Right lung (tissue), 10 donors: ENCODE measurements at places on chromosomes 7 and 10. TPM values are rescaled to one million over a fixed set of nuclear protein-coding genes. Genes with fewer than 3 reads are reported as not detected.

DNA sequence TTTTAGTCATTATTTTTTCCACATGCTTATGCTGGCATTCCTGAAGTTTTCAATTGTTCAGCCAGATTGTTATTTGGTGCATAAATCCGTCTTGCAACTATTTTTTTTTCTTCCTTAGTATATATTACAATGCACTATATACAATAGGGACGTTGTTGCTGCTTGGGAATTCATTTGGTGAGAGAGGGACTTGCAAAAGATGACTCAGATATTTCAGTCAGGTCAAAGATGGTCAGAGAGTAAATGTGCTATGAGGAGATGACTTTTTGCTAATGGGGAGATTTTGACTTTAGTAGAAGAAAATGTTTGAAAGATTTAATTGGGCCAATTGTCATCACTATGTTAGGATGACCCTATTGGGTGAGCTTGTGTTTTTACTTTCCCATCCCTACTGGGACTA is 348.4 kb upstream of the MTPN start:
- DNase-seq: no peak

DNA sequence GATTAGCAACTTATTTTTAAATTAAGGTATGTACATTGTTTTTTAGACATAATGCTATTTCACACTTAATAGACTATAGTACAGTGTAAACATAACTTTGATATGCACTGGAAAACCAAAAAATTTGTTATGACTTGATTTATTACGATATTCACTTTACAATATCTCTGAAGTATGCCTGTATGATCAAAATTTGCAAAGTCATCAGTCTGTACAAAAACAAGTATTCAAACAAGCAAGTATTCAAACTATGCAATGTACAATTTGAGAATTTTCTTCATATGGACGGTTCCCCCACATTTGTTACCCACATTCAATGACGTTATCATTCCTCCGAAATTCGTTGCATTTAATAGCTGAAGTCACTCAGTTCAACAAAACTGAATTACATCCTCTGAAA is 147.9 kb downstream of the AVL9 start:
- DNase-seq: no peak

DNA sequence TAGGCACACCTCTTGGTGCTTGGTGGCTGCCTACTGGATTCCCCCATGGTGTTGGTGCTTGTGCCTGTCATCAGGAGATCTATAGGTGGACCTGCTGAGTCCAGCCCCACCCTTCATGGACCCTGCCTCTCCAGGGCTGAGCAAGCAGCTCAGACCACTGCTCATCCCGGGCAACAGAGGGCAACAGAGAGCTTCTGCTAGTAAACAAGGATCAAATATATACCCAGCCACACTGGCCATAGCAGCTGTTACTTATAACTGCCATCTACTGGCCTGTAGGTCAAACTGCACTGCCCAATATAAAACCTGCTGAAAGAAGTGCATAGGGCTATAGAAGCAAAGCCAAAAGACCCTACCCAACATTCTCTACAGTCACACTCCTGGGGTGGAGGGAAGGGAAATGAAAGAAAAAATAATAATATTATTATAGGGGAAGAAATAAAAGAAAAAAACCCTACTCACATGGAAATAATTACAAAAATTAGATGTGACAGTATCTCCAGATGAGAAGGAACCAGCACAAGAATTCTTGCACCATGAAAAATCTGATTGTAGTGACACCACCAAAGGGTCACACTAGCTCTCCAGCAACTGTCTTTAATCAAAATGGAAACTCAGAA is 54.9 kb upstream of the ZNF800 start:
- DNase-seq: no peak

- DNase-seq: no peak
Measured at GRCh38 chr7:3274131-3274530, 26.9 kb upstream of the SDK1 start.

DNA sequence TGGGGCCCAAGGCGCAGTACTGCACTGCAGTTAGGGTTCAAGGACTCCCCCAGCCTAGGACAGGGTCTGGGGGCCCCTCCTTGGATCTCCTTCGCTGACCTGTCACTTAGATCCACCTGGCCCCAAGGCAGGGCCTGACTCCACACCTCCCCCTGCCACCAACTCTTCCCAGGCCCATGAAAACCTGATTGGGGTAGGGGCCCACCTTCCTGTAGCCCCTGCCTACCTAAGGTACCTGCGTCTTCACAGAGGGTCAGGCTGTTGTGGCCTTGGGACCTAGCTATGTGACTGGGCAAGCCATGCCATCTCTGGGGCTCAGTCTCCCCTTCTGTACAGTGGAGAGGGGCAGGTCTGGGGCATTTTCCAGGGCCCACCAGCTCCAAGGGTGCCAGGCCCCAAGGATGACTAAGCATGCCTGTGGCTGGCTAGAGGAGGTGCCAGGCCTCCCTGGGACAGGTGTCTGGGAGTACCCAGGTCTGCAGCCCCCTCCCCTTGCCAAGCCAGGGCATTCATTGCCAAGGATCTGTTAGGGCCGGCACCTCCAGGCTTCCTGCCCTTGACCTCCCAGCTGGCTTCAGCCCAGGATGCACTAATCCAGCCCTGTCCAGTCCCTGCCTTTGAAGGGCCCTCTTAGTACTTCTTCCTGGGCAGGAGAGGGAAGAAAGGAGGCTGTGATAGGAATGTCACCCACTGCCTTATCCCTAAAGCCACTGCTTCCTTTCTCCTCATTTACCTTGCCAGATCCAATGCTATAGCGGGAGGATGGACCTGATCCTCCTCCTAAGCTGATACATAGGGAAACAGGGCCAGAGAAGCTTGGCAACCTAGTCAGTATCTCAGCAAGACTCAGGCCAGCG is 1.3 kb downstream of the LIMK1 start:
- DNase-seq: no peak

ADGRA1 gene
- polyA plus RNA-seq: not detected

VWA2 gene
- 28.0 TPM for polyA plus RNA-seq

DNA sequence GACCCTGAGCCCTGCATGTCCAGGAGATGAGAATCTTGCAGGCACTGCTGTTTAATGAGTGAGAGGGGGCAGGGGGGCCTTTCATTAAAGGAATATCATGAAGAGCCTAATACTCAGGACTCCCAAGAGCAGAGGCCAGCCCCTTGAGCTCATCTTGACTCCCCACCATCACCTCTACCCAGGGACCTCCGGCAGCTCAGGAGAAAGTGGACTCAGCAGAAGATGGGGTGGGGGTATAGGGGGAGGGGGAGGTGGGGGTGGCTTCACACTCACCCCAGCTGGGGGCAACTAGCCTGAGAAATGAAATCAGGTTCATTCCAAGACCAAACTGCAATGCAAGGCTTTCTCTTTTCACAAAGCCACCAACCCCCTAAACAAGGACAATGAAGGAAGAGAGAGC is 575.6 kb upstream of the MKI67 start:
- DNase-seq: no peak

DNA sequence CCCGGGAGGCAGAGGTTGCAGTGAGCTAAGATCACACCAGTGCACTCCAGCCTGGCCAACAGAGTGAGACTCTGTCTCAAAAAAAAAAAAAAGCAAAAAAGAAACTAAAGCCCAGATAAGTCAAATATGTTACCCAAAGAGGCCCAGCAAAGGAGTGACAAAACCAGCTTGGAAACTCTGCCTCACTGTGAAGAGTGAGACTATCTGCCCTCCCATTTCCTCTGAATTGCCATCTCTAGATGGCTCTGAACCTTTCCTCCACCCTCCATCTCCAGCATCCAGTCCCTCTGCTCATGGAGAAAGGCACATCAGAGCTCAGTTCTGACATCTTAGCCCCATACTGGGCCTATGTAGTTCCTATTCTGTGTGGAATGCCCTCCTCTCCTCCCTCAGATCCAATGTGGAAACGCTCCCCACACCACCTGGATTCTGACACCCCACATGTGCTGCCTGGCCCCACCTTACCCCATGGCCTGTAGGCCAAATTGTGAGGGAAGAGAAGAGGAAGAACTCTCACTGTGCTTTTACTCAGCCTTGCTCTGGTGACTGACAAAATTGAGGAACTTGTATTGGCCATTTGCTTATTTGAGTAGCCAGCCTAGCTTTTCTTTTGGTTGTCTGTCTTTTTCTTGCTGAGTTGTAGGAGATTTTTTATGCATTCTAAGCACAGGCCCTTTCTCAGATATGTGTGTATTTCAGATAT is 18.0 kb upstream of the NUDCD3 start:
- no peak for DNase-seq

DNA sequence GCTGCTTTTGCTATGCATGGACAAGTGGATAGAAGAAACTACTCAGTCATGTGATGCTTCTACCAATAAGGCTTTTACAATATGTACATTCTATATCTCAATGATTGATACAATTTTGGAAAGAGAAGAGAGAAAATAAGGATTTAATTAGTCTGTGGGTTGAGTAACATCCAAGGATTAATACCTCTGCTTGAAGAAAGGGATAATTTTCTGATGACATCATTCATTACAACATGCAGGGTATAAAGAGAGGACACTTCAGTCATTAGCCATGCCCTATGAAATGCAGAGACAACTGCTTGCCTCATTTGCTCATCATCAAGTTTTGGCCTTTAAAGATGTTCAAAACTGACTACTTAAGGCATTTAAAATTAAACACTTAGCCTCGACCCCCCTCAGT is 237.3 kb downstream of the AHR start:
- no peak for DNase-seq

DNA sequence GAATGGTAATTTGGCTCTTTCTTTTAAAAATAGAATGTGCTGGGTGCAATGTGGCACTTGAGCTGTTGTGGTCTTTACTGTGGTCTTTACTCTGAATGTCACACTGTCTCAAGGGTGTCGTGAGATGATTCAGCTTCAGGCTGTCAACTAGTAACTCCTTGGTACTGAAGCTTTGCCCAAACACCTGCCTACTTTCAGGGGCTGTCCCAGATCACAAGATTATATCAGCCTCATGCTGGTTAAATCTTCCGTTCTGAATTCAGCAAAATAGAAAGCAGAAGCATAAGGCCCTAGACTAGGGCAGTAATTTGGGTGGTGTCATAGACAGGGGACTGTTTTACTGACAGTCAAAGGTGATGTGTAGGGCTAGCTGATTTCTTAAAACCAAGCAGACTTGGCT is 110.9 kb downstream of the BAMBI start:
- no peak for DNase-seq
